NAMALWA (cell line): ENCODE measurements at places on chromosomes 1 and 21.
A peak's percentile ranks its signal among the peaks of the same experiment; 100 is the strongest.

- DNase-seq, result no peak
Measured at GRCh38 chr1:3611170-3612019, at the start of gene MEGF6. MEGF6 (minus strand) TSS chr1:3611508; CDS start chr1:3611268, 240 bp downstream.

GRCh38 chr1:29648798-29649188, 412.5 kb downstream of the PTPRU start:
- DNase-seq, result no peak

- DNase-seq, result no peak
Measured at GRCh38 chr1:162919034-162919433, 58.1 kb upstream of the CCDC190 start.

- DNase-seq, result no peak
Measured at GRCh38 chr1:42340093-42340492, 5.1 kb upstream of the FOXJ3 start.

DNA sequence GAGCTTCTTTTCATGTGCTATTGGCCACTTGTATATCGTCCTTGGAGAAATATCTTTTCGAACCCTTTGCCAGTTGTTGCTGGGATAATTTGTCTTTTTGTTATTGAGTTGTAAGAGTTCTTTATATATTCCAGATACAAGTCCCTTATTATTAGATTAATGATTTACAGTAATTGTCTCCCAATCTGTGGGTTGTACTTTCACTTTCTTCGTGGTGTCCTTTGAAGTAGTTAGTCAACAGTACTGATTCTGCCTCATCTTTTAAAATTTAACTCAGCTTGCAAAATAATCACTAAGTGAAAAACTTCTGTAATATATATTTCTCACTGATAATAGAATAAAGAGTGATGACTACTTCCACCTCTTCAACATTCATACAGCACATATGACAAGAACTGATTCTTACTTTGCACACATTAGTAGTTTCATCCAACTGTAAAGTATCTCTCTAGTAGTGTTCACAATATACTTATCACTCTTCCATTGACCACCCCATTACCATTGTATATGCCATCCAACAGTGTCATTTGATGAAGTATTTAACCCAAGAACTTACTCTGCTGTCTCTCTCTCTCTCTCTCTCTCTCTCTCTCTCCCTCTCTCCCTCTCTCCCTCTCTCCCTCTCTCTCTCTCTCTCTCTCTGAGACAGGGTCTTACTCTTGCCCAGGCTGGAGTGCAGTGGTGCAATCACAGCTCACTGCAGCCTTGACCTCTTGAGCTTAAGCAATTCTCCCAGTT, 104.2 kb upstream of the DMRTA2 start:
- no peak for DNase-seq

GRCh38 chr1:14845851-14846250, 247.4 kb downstream of the KAZN start:
- no peak for DNase-seq

GRCh38 chr1:982765-983436, 1.0 kb upstream of the PERM1 start:
- no peak for DNase-seq

DNA sequence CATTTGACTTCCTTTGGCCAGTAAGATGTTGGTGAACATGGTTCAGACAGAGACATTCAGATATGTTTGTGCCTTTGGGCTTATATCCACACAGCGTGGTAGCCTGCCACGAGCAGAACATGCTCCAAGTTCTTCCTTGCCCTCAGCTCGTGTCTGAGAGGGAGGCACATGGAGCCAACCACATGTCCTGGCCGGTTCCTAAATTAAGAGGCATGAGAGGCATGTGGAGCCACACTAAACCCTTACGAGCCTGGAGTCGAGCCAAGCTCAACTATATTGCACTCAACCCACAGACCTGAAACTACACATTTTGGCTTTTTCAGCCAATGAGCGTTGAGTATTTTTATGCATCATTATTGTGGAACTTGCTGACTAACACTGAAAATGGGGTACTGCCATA, 133.7 kb upstream of the KCNK1 start:
- DNase-seq, result no peak

DNA sequence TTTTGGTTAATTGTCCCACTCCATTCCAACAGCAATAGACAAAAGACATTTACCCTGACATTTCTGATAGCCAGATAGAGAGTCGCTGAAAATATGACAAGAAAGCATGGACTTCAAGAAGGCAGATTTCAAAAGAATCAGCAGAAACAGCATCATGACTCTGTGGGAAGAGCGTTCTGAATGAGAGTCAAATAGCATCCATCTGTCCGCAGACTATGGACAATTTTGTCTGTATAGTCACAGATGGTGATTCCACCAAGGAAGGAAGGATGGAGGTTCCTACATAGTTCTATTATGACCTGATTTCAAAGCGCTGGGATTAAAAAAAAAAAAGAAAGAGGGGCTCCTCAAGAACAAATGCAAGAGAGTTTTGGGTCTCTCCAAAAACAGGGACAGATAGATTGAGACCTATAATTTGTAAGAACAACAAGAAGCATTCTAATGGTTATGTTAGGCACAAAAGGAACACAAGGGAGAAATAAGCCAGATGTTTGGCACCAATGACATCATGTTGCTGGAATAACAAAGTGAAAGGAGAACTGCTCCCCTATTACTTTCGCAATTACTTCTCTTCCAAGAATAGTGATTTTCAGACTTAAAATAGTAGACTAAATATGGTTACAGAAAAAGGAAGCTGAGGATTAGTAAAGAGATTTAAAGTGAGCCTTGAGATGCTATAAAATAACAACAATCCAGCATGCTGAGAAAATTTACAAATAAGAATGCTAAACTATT, 28.5 kb downstream of the NIBAN1 start:
- DNase-seq, result no peak

DNA sequence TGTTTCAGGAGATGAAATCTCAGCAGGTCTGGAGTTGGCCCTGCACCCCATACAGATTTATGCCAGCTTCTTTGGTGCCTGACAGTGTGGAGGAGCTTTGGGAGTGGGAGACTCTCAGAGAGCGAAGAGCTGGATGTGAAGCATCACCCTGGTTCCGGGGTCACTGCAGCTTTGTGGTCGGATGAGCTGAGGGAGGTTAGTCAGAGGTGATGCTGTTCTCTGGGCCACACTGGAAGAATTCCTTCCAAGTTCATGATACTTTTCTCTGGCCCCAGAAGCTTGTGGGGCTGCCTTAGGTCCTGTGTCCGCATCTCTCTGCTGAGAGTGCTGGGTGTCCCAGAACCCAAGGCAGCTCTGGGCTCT, 467.8 kb downstream of the CAMTA1 start:
- DNase-seq, result no peak

DNA sequence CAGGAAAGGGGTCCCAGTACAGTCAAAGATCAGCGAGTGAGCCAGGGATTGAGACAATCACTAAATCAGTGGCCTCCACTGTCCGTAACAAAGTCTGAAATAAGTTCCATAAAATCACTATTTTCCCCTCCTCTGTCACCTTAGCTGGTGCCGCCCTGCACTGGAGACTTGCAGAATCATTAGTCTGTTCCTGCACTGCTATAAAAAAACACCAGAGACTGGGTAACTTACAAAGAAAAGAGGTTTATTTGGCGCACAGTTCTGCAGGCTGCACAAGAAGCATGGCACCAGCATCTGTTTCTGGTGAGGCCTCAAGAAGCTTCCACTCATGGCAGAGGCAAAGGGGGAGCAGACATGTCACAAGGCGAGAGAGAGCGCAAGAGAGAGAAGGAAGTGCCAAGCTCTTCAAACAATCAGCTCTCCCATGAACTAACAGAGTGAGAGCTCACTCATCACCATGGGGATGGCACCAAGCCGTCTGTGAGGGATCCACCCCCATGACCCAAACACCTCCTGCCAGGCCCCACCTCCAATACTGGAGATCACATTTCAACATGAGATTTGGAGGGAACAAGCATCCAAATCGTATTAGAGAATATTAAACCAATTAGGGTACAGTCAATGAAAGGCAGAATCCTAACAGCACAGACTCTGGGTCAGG, 129.8 kb upstream of the TIAM1 start:
- DNase-seq, result no peak

DNA sequence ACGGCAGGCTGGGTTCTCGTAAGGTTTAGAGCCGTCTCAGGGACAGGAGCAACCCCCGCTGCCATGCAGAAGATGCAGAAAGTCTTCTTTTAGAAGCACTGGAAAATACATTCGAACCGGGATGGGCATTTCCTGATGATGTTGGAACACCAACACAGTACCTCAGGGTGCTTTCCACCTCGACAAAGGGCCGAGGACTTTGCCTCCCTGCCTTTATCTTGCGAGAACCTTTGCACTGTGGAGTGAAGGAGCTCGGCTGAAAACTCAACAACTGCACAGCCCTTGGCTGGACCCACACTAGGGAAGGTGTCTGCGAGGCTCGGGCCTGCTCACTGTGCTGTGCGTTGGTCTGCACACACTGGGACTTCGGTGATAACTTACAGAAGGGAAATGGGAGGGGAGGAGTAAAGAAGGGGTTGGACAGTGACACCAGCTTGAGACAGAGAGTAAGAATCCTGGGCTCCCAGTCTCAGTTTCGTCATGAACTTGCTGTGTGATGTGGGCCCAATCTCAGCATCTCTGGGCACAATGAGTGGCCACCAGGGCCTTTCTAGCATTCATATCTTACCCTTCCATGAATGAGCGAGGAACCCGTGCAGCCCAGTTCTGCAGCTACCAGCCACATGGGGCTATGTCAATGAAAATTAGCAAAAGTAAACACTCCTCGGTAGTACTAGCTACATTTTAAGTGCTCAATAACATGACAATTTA, 18.2 kb downstream of the RCAN1 start:
- no peak for DNase-seq

DNA sequence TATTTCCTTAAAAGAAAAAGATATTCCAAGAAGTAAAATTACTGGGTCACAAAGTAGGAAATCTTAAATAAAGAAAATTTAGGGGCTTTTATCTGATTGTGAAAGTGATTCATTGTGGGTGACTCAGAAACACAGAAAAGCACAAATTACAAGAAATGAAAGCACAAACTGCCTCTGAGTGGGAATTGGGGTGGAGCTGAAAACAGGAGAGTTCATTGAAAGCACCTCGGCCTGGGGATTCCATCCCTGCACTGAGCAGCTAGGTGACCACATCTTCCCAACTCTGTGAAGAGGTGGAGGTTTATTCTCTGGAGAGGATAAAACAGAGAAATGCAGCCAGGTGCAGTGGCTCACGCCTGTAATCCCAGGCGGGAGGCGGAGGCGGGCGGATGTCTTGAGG, 7.4 kb downstream of the GJA4 start:
- DNase-seq, result no peak

DNA sequence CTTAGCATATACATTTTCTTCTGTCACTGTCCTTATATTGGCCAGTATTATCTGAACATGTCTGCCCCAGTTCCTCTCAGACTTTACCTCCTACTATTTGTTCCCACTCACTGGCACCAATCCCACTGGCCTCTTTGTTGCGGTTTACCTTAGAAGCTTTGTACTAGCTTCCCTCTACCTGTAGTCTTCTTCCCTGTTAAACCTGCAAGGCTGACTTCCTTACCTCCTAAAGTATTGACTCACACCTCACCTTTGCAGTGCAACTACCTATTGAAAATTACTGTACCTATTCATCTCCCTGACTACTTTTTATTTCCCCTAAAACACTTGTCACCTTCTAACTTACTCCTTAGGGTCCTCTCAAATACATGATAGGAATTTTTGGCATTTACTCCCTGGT, 111.1 kb downstream of the CLEC20A start:
- DNase-seq, result no peak

DNA sequence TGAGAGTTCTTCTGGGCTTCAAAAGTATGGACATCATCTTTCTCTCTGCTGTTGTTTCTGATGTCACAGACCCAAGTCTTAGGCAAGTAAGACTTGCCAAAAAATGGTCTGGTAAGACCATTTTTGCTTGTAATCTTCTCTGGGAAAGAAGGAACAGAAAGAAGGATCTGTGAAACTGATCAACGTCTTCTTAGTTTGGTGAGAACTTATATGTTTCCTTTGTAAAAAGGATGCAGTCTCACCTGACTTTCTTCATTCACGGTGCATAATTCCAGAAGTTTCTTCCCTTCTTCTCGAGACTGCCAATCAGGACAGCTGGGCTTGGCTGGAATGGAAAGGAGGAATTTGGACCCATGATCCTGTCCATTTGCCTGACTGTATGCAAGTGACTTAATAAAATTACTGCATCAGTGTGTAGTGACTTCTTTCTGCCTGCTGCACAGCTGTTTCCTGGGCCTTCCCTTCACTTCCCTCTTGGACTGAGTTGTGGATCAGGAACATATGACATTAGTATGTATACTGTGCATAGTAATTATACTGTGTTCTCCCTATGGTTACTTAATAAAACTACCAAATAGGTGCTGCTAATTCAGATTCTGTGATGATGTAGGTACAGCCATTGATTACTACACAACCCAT, 7.6 kb upstream of the DENND1B start:
- DNase-seq, result no peak

- no peak for DNase-seq
Measured at GRCh38 chr21:39313042-39313570, 326 bp downstream of the BRWD1 start.

DNA sequence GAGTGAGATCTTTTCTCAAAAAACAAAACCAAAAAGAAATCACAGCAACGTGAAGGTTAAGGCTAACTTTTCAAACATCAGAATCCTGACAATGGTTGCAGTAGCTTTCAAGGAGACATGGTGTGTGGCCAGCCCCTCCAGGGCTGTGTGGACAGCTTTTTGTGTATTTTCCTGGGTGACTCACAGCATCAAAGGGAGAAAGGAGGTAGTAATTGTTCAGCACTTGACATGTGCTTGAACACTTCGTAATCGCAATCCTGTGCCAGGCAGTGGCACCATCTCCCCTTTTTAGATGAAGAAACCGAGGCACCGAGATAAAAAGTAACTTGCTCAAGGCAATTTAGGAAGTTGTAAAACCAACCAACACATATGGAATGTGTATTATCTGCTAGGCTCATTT, 10.3 kb downstream of the NBL1 start:
- DNase-seq, result no peak

DNA sequence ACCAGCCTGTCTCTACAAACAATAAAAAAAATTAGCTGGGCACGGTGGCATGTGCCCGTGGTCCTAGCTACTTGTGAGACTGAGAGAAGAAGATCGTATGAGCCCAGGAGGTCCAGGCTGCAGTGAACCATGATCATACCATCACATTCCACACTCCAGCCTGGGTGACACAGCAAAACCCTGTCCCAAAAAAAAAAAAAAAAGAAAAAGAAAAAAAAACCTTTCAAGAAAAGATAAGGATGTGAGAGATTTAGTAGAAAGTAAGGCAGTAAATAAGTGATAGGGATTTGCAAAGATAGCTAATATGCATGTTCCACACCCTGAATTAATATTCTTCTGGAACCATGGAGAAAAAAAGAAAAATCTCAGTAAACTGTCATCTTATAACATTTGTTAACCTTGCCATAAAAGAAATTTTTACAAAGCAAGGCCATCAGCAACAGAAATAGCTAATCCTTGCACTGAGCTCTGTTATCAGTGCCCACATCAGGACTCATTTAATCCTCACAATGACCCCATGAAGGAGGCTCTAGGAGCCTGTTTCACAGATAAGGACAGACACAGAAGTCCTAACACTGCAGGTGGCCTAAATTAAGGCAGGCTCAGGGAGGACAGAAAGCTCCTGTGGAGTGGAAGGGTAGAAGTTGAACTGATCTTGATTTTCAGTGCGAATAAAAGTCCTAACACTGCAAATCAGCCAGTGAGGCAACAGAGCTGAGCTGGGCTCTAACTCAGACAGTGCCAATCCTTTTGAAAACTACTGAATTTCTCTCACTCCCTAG, 7.6 kb downstream of the GNB1 start:
- peak; percentile 41 for DNase-seq
